Activated naive CD4-positive, alpha-beta T cell treated with Interleukin-2 at 50 U/mL for 16 hours (primary cell): ENCODE measurements at places on chromosomes 5 and 9.

GRCh38 chr5:114857941-114858551 is 311.7 kb downstream of the TRIM36 start:
- DNase-seq: no peak

DNA sequence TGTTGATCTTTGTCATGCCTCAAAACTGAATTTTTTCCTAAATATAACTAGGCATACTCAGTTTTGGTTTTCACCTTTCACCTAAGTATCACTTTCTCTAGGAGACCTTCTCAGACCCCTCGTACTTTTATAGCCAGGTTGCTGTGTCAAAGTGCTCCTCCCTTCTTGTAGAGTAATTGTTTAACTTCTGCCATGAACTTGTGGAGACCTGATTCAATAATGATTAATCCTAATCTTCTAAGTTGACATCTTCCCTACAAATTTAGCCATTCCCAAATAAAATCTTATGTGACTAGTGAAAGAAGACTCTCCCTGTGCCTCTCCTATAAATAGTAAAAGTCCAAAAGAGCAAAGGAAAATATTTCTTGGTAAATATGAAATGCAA is 159.8 kb downstream of the SPATA31D1 start:
- no peak for DNase-seq

DNA sequence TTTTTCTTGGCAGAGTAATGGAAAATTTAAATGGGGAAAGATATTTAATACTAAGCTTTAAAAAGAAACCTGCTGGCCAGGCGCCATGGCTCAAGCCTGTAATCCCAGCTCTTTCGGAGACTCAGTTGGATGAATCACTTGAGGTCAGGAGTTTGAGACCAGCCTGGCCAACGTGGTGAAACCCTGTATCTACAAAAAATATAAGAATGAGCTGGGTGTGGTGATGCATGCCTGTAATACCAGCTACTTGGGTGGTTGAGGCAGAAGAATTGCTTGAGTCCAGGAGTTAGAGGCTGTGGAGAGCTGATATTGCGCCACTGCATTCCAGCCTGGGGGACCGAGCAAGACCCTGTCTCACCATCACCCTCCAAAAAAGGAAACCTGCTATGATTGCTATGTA is 32.8 kb downstream of the TUT7 start:
- DNase-seq: no peak

DNA sequence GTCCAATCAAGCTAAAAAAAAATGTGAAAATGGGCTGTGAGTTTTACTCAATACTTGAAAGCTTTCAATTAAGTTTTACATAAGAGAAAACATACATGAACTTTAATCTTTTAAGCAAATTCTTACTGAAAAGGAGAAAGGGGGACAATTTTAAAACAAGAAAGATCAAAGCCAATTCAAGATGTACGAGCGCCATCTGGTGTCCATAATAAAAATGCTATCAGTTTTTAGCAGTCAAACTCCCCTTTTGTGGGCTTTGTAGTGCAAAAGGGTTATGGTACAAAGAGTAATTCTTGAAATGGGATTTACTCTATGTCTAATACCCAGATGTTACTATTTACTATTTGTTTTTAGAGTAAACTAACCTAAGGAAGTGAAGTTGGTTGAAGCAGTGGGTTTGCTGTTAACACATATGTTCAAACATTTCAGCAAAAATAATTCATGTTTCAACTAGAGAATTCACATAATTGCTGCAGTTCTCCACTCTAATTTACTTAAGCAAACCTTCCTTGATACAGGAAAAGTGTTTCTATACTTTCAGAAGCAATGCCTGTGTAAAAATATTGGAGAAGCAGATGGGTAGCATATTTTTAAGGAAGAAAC is 228.2 kb upstream of the TYRP1 start:
- DNase-seq: no peak

- no peak for DNase-seq
Observed at GRCh38 chr5:68086857-68087256, 128.7 kb upstream of the PIK3R1 start.

DNA sequence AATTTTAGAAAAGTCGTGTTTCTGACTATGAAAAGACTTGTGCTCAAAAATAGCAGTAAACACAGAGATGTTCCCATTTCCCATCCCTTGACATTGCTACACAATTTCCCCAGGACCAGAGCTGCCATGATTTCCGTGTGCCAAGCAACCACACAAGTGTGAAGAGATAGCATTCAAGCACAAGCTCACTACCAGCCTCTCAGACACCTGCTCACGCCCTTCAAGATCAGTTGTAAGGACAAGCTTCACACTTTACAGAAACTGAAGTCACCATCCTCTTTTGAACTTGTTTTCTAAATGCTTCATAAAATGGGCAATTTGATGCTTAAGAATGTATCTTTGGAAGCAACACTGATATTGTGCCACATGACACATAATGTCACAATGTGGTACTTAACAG is 333.1 kb downstream of the CAAP1 start:
- no peak for DNase-seq

- DNase-seq: no peak
Observed at GRCh38 chr5:67179697-67180361, 16.8 kb downstream of the CD180 start.

GRCh38 chr9:36450110-36450732 is 50.2 kb upstream of the RNF38 start:
- no peak for DNase-seq

DNA sequence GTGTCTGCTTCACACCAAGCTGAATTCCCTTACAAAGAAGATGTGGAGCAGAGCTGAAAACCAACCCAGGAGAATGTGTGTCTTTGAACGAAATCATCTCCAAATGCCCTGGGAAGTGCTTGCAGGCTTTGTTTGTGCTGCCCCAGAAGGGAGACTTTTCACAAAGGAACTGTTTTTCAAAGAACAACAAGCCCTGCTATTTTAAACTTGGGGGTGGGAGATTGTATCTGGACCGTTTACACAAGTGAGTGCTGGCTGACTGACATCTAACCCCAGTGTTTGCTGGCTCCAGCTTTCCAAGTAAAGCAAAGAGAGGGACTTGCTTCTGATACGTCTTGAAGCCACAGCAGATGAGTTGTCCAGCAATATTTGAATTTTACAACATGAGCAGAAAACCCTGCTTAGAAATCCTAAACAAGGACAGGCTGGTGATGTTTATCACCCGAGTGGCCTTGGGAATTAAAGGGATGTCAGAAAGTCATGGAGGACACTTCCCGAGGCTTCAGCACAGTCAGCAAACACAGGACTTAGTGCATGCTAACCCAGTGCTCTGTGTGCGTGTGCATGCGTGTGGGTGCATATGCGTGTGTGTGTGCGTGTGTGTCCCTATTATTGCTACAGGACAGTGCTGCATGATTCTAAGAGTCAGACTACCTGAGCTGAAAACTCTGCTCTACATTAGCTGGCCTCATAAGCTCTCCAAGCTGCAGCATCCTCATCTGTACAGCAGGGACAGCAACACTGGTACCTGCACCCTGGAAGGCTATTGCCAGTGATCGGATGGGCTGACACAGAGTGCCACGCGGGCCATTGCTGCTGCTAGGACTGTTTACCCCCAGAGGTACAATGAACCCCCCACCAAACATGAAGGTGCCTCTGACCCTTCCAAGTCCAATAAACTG is 1.4 kb downstream of the ADAMTS12 start:
- no peak for DNase-seq

- DNase-seq: no peak
Observed at GRCh38 chr5:68587171-68587570, 371.6 kb downstream of the PIK3R1 start.

- no peak for DNase-seq
Observed at GRCh38 chr9:7597716-7598115, 201.9 kb downstream of the DMAC1 start.

DNA sequence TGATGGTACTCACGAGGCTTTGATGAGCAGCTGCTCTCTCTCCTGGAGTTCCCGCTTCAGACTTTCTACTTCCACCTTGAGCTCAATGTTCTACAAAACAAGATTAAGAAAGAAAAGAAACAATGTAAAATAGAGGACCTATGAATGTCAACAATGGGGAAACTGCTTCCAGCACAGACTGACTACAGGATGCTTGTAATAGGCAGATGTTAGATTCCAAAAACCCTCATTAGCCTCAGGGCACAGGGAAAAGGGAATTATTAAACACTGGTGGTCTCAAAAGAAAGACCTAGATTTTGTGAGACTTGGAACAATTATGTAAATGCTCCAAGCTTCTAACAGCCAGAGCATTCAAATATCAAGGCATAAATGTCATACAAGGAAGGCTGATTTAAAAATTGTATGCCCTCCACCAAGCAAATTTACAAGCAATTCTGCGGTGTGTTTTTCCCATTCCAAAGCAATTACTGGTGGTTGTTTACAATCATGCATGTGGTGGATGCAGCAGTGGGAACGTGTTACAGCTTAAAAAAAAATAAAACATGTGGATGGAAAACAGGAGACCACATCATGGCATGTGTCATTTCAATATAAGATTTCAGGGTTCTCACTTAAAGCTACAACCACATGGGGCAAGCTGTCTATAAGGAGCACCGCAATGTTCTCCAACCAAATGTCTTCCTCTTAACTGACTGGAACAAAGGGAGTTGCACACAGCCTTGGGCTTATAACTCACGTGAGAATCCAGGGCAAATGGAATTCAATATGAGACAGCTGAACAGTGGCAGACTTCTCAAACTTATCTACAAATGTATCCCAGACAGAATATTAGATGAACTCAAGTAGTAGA is 34.0 kb downstream of the CDK5RAP2 start:
- no peak for DNase-seq

GRCh38 chr5:23977997-23978396 is 470.6 kb downstream of the PRDM9 start:
- no peak for DNase-seq

DNA sequence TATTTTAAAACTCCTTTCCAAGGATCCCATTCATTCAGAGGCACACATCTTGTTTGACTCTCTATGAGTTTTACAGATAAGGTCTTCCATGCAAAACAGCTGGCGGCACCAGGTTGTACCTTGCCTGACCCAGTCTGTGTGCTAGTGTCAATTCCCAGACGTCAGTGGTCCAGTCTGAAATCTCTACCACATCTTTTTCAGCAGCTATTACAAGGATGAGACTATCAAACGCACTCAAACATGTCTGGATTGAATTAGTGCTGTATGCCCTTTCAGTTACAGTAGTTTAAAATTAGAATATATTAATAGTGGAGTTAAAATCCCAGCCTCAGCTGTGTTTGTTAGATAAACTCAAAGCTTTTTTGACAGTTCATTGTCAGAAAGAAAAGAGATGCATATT is 11.7 kb downstream of the CDC14B start:
- no peak for DNase-seq

GRCh38 chr9:78463750-78464149 is 166.8 kb downstream of the PSAT1 start:
- no peak for DNase-seq

DNA sequence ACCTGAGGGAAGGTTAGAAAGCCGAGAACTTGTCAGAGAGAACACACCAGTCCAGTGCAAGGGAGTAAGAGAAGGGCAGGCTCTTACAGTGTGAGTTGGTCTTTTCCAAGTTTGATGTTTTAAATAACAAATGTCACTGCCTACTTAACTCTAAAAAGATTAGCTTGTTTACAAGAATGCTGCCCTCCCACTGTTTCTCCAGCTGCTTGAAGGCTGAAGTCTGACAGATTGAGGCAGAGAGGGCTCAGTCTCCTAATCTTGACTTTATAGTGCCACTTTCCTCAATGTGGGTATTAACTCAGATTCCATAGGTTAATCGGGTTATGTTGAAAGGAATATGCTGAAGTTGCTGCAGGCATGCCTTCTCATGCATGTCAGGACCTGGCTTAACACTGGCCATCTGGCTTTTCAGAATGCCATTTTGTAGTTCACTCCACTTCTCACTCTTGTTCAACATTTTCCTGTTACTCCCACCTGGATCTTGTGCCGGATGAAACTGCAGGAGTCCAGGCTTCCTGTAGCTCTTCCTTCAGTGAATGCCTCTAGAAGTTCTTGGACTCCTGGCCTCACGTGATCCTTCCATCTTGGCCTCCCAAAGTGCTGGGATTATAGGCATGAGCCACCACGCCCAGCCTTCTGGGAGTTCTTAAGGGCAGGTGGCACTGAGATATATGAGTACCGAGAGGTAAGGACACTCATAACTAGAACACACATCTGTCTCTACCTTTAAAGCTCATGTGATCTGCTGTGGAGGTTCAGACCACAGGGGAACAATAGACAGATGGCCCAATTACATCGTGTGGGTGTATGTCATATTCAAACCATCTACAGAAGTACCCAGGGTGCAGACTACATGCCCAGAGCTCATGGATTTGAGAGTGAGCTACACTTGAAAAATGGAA is 249.7 kb downstream of the ARHGAP26 start:
- DNase-seq: no peak

- DNase-seq: no peak
Observed at GRCh38 chr5:167961731-167962130, 329.7 kb upstream of the WWC1 start.

- no peak for DNase-seq
Observed at GRCh38 chr5:1732238-1732941, 67.2 kb downstream of the MRPL36 start.

DNA sequence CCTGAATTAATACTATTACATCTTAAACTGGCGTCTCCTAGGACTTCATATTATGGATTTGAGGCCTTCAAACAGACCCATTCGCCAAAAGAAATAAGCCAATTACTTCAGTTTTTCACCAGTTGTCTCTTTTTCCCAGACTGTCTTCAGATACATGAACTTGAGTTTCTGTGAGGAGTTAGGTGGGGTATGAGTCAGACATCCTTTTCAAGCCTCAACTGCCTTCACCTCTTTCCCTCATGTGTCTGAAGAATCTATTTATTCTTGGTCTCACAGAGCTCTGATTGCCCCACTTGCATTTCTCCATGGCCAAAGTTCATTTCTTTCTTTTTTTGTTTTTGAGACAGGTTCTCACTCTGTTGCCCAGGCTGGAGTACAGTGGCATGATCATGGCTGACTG is 12.5 kb downstream of the WNT8A start:
- DNase-seq: no peak

GRCh38 chr5:166505544-166505943 is 1785.9 kb upstream of the WWC1 start:
- no peak for DNase-seq

DNA sequence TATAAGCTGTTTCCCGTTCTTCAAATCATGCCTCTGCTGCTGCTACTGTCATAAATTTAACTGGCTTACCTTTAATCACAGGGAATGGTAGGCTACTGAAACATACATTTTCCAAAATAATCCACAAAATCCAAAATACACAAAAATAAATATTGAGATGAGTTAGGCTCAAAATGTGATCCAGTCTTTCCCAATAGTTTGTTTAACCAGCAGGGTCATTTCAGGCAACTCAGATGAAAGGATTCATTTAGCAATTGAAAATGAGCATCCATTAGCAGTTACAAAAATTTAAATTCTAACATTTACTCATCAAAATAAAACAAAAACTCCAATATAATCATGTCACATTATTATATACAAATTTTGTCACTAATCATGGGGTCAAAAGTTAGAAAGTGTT is 1015.6 kb upstream of the DMAC1 start:
- DNase-seq: no peak
